ENCODE measurements at places on chromosomes 1 and 21.

- DNase-seq, result no peak
Observed at GRCh38 chr1:2459757-2460156, 16.3 kb upstream of the PLCH2 start.

GRCh38 chr1:229897501-229897900, 169.5 kb upstream of the GALNT2 start:
- no peak for DNase-seq

GRCh38 chr1:198205016-198205684, 48.4 kb downstream of the NEK7 start:
- DNase-seq, result no peak

DNA sequence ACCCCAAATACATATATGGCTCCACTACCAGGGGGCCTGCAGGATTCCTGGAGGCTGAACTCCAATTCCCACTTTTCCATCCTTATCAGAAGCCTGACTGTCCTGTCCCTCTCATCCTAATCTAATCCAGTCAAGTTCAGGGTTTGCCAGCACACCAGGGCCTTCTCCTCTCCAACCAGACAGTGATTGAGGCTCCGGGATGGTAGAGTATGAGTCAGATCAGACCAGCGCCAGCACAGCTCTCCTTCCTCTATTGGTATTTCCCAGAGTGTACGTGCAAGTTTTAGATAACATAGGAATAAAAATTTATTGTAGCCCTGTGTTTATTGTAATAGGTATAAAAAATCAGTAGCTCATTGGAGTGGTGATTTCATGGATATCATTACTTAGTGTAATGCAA, 24.5 kb upstream of the RCSD1 start:
- DNase-seq, result no peak

DNA sequence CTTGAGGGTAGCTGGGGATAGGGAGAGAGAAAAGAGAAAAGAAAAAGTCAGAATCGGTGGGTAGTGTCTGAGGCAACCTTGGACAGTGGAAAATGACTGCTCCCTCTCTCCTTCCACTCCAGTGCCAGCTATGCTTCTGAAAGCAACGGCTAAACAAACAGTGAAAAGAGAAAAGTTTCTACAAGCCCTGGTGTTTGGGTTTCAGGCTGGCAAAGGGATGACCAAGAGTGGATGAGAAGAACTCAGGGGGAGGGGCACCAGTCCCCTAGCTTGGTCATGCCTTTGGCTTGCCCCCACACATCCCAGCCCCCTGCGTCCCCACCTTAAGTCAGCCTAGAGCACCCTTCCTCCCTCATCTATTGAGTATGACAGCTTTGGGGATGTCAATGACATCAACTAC, 8.6 kb downstream of the IL22RA1 start:
- DNase-seq, result no peak

DNA sequence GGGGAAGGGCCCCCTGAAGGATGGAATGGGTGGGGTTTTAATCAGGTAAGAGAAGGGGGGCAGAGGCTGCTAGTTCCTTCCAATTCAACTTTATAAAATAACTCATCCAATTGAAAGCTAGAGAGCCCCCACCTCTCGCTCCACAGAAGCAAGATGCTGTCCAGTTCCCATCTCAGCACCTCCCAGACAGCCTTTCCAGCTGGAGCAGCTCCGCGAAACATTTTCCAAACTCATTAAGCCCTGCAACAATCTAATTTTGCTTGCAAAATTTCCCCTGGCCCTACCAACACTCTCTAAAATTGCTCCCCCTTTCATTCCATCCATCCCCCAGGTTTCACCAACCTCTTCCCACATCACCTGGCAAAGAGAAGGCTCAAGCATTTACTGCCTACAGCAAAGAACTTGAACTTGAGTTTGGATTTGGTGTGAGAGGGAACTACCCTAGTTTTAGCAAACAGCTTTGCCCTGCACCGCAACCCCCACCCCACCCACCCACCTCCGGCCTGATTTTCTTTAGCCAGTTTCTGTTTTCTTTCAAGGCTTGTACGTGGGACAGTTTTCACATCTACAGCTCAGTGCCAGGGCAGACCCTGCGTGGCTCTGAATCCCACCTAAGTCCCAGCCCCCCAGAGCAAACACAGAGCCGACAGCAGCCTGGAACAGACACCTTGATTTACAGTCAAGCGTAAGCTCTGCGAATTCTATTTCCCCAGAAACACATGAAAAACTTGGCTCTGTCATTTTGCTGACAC, 46.7 kb downstream of the SYF2 start:
- DNase-seq, result no peak

DNA sequence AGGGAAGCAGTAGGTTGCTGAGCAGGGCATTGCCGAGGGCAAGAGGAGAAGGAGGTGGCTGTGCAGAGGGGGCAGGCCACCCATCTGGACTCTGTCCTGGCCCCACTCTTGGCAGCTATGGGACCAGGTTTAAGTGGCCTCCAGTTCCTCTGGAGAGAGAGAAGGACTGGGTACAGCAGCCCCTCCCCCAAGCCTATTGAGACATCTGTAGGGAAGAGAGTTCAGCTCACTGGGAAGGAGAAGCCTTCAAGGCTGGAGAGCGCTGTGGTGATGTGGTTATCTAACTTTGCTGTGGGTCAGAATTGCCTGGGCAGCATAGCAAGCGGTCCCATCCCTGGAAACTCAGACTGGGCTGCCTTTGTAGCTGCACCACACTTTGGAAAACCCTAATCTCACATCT, 93.9 kb downstream of the KCNJ15 start:
- DNase-seq, result peak; percentile 45

GRCh38 chr1:208977638-208978256, 605.8 kb upstream of the CAMK1G start:
- DNase-seq, result peak; percentile 42

- peak; percentile 89 for DNase-seq
Observed at GRCh38 chr1:209850342-209850979, 22.7 kb downstream of the UTP25 start.

DNA sequence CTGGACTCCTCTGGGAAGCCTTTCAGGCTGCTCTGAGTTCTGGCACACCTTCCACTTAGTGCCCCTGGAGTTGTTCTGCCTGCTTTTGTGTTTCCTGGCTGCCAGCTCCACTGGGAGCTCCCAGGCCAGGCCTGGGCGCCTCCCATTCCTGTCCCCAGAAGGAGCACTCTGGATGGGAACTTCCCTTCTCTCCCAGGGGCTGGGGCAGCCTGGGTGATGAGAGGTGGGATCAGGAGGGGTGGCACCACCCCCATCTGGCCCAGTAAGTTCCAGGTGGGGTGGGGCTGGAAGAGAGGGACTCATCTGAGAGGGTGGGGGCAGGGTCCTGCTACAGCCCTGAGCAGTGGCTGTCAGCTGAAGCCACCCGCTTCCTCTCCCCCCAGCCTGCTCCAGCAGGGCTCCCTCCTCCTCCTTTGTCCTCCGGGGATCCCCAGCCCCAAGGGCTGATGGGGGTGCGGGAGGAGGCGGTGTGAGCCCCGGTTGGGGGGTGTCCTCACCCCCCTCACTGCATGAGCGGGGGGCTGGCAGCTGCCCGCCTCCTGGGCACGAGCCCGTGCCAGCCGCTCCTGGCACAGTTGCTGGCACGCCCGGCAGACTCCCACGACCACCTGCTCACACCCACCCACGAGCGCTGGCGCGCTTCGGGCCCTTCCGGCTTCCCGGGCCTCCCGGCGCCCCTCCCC, 4.7 kb downstream of the FOXO6 start:
- DNase-seq, result no peak

DNA sequence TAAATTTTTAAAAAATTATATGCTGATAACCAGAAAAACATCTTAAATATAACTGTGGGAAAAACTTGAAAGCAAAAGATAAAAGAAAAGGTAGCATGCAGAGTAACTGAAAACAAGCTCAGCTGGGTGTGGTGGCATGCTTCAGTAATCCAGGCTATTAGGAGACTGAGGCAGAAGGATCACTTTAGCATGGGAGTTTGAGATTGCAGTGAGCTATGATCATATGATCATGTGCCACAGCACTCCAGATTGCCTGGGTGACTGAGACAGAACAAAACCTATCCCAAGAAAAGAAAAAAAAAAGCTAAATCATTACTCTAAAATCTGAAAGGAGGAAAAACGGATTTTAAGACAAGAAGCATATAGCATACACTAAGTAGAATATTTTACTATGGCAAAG, 1624.0 kb downstream of the AMY1C start:
- no peak for DNase-seq

DNA sequence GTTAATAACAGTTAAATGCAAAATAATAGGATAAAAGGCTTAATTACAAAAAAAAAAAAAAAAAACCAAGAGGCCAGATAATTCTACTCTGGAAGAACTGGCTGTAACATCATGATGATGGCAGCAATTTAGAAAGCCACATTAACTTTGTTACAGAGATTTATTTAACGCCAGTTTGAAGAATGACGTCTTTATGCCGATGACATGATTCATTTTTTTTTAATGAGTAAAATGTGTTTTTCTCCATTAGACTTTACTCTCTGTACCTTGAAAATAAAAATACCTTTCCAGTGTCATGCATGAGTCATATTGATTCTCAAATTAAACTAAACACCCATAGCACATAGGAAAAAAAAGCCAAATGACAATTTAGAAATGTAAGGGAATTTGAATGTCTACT, 226.1 kb downstream of the RGS7 start:
- DNase-seq, result peak; percentile 35

- no peak for DNase-seq
Observed at GRCh38 chr1:230752407-230752806, 5.2 kb downstream of the CAPN9 start.

GRCh38 chr1:222165629-222166028, 382.3 kb downstream of the HHIPL2 start:
- DNase-seq, result no peak

DNA sequence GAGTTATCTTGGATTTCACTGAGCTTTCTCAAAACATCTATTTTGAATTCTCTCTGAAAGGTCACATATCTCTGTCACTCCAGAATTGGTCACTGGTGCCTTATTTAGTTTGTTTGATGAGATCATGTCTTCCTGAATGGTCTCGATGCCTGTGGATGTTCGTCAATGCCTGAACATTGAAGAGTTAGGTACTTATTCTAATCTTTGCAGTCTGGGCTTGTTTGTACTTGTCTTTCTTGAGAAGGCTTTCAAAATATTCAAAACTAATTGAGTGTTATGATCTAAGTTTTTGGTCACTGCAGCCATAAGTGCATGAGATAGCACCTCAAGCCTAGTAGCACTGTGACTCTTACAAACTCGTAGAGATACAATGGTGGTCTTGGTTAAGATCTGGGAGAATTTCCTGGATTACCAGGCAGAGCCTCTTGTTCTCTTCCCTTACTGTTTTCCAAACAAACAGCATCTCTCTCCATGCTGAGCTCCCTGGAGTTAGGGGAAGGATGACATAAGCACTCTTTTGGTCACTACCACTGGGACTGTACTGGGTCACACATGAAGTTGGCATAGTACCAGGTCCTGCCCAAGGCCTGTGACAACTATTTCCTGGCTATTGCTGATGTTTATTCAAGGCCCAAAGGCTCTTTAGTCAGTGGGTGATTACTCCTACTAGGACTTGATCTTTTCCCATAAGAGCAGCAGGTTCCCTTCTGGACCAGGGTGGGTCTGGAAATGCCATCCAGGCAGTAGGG, 25.6 kb downstream of the SLC22A15 start:
- DNase-seq, result no peak

GRCh38 chr1:33177996-33178540, 3.8 kb downstream of the TRIM62 start:
- DNase-seq, result no peak

DNA sequence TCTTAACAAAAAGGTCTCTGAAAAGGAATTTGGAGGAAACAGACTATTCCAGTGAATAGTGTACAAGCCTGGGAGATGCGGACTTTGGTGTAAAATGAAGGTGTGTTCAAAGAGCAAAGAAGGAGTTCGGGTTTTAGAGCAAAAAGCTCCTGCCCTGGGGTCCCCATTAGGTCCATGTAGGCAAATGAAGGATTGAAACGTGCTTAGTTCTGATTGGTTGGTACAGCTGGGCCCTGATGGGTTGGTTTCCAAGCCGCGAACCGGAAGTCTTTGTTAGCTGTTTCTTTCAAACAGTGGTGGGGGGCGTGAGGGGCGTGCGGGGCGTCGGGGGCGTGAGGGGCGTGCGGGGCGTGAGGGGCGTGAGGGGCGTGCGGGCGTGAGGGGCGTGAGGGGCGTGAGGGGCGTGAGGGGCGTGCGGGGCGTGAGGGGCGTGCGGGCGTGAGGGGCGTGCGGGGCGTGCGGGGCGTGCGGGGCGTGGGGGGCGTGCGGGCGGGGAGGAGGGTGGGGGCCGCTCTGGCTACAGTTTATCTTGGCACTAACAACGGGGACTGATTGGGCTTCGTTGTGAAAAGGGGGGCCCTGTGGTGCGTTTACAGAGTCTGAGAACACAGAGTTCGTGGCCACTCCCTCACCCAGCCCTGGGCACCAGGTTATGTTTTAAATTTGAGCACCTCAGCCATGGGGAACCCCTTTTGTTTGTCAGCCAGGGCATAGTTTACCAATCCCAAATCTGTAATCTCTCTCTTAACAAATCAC, 29.4 kb downstream of the LRRC3 start:
- no peak for DNase-seq

- no peak for DNase-seq
Observed at GRCh38 chr21:33984021-33984481, 68.4 kb upstream of the ATP5PO start.

GRCh38 chr1:11314959-11315358, 42.0 kb downstream of the UBIAD1 start:
- no peak for DNase-seq

DNA sequence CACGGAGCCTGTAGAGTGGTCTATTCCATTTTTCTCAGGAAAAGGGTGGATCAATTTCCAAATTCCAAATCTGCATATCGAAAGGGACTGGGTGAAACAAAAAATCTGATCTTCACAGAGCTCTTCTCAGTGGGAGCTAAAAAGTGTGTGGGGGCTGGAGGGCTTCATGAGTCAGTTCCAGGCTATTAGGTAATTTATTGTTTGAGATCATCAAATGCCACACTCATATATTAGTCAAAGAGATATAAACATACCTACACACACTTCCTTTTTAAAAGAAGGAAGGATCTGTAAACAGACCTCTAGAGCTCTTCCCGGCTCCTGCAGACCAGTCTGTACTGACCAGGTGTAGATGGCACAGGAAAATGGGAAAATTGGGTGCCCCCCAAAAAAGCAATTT, 175.4 kb downstream of the ZBTB18 start:
- peak; percentile 56 for DNase-seq

GRCh38 chr1:147189514-147189913, 17.2 kb upstream of the PRKAB2 start:
- no peak for DNase-seq

DNA sequence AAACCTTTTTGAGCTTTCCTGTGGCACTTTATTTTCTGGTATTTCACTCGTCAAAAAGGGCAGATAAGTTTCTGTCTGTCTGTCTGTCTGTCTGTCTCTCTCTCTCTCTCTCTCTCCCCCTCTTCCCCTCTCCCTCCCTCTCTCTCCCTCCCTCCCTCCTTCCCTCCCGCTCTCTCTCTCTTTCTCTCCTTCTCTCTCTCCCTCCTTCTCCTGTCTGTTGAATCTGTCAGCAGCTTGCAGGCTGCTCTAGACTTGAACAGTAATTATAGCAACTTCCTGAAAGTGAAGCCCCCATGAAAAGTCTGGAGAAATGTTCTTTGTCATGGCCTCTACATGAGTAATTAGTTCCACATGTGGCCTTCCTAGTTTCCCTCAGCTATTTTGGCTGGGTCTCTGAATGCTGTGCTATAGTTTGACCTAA, 275.2 kb upstream of the C1orf105 start:
- DNase-seq, result peak; percentile 97

GRCh38 chr1:43524804-43525203, 5.9 kb upstream of the PTPRF start:
- DNase-seq, result no peak

Measured in fibroblast of skin of right biceps (primary cell).